Stimulated activated CD8-positive, alpha-beta memory T cell treated with anti-CD3 and anti-CD28 coated beads, Interleukin-4, amount 100 ng/mL, for 1 hour (primary cell): ENCODE measurements at places on chromosomes 11 and 22.

GRCh38 chr11:88208745-88209144 is 33.5 kb upstream of the RAB38 start:
- DNase-seq, result no peak

GRCh38 chr11:17630936-17631335 is 83.9 kb downstream of the OTOG start:
- DNase-seq, result no peak

GRCh38 chr11:71370895-71371673 is 77.1 kb downstream of the DHCR7 start:
- no peak for DNase-seq

- DNase-seq, result no peak
Observed at GRCh38 chr22:34879001-34879400, 187.0 kb upstream of the ISX start.

DNA sequence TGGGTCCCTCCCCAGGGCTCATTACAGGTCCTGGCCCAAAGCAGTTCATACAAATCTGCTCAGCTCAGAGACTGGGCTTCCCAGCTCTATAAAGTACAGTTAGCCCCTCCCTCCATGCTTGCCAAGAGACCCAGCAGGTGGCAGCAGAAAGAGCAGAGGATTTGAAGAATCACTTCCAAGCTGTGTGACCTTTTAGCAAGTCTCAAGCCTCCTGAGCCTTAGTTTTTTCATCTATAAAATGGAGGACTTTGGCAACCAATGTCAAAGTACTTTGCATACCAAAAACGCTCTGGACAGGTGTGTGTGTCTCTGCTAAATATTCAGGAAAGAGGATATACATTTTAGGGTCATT is 26.6 kb downstream of the RELT start:
- DNase-seq, result no peak

- no peak for DNase-seq
Observed at GRCh38 chr22:20089226-20089976, 9.4 kb downstream of the DGCR8 start.

- DNase-seq, result no peak
Observed at GRCh38 chr22:19195796-19196731, 17.5 kb upstream of the SLC25A1 start.

- no peak for DNase-seq
Observed at GRCh38 chr11:135074397-135074998, 662.5 kb upstream of the B3GAT1 start.

DNA sequence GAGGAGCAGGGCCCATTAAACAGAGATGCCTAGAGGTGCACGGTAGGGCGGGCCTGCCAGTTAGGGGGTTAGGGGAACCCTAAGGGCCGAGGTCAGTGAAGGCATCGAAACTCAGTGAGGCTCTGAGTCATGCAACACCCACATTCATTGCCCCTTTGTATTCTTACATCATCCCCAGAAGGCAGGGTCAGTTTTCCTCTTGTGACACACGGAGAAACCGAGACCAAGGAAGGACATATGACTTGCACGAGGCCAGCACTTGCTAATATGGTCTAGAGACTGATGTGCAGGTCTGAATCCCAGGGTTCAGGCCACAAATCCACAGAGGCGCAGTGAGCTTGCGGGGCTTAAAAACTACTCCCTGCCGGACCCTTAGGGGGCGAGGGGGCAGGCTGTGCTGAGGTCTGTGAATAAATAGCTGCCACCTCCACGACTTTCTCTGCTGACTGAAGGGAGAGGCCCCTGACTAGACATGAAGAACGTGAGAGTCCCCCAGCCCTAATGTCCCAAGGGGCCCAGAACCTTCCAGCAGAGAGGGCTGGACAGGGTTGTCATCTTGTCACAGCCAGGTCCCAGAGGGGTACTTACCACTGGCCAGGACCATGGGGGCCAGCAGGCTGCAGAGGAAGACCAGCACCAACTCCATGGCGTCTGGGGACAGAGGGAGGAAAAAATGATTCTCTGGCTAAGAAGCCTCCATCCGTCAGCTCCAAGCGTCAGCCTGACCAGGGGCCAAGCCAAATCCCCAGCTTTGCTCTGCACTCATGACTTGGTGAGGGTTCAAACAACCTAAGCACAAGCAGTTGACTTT is 17.8 kb upstream of the FXYD2 start:
- no peak for DNase-seq

DNA sequence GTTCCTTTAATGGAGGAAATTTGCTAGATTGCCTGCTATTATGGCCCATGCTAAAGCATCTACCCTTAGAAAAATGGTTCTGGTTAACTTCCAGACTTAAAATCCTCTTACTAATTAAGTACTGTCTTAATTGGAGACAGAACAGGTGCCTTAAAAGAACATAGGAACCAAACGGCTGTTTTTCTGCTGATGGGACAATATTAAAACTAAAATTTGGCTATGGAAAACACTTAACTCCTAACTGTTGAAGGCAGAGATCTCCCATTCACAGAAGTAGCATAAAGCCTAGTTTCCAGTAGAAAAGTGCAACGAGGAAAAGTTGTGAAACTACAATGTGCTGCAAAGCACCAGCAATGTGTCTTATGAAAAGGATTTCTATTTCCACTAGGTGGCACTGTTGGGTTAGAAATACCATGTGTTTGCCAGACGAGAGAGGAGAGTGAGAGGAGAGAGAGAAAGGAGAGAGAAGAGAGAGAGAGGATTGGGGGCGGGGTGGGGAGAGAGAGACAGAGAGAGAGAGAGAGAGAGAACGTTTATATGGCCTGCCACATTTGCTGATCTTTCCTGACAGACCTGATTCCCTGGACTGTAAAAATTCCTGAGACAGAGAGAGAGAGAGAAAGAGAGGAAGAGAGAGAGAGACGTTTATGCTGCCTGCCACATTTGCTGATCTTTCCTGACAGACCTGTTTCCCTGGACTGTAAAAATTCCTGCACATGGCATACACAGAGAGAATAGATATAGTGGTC is 51.5 kb downstream of the FAM181B start:
- DNase-seq, result no peak

GRCh38 chr22:22877523-22878210 is 9.9 kb upstream of the IGLL5 start:
- DNase-seq, result peak; percentile 67

- peak; percentile 73 for DNase-seq
Observed at GRCh38 chr11:118610773-118611432, 3.5 kb downstream of the PHLDB1 start.

- no peak for DNase-seq
Observed at GRCh38 chr11:69002570-69003231, 10.3 kb downstream of the MRGPRF start.

DNA sequence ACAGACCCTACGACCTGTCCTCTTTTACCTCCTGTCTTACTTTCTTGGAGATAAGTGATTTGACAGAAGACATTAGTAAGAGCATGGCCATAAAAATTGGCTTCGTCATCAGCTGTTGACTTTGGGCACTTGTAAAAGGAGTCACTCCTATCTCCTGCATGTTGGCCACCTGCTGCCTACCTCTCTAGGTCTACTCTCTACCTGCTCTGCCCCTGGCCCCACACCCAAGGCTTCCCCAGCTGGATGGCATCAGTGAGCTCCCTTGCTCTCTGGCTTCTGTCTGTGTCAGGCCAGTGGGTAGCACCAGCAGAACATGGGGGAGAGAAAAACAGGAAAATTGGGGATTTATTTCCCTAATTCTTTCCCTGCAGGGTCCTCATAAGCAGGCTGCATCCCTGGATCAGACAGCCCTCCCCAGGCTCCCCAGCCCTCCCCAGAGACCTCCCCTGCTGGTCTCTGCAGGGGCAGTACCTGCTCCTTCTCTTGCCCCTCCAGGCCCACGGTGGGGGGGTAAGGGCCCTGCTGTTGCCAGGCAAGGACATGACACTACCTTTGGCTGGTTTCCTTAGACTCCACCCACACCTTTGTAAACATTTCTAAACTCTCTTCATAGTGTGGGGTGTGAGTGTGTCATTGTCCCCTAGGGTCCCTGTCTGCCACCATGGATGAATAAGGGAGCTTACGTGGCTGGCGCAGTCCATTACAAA is 157.0 kb upstream of the NECTIN1 start:
- DNase-seq, result no peak

DNA sequence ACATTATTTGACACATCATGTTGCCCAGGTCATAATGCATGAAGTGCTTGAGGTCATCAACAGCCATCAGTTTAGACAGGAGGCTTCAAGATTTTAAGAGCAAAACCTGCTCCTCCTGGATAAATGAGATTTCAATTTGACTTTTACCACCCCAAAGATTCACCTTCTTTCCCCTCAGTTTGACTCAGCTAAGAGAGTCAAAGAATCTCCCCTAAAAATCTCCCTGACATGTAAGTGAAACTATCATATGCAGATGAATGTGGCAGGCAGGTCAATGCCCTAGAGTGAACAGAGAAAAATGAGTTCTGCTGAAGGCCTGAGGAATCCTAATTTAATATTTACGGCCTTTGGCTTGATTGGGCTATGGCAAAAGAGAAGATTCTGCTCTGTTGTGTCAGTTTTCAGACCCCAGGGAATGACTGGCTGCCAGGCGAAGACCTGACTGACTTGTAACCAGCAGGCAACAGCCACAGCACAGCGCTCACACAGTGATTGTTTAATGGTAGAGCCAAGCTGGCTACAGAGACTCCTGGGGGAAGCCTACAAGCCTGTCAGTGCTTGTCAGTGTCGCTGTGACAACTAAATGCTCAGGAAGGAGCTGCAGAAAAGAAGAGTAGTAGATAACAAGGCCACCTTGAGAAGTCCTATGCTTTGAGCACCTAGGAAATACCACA is 491.2 kb upstream of the LRRC4C start:
- no peak for DNase-seq

DNA sequence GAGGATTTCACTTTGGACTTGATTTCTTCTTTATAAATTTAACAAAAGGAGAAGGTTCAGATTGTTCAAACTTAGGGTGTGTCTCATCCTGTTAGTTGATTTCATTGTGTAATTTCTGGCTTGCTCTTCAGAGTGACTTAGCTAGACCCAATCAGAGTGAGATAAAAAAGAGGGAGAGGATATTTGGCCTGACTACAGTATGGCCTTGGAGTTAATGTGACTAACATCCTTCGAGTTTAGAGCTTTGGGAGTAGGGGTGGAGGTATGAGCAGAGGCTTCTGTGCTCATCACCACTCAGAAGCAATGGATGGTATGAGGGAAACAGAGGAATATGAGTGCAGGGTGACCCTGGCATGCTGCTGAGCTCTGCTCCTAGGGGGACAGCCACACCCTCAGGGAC is 114.2 kb downstream of the ME3 start:
- no peak for DNase-seq

DNA sequence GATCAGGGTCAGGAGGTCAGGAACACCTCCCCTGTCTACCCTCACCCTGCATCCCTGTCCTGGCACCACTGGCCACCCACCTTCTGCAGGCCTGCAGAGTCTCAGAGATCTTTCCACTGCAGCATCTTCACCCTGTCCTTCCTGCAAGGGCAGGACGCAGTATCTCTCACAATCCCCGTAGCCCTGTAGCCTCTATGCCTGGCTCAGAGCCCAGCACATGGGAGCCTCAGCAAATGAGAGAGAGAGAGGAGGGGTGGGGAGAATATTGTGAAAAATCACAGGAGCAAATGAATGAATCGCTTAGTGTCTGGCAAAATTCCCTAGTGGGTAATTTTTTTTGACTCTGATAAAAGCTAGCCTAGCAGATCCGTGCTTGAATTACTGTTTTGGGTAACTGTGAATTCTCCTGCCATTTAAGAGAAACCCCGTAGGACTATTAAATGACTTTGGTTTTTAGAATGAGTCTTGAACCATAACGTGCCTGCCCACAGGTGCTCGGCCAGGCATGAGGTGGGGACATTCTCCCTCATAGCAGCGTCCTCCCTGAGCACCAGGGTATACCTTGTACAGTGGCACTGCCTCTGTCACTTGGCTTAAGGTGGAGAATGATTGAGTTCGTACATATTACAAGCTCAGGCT is 91.5 kb downstream of the MORC2 start:
- no peak for DNase-seq

- DNase-seq, result no peak
Observed at GRCh38 chr22:41517172-41518047, 26.9 kb downstream of the POLR3H start.
